ENCODE measurements at places on chromosomes 1 and 21. TPM values are rescaled to one million over a fixed set of nuclear protein-coding genes. Genes with fewer than 3 reads are reported as not detected.

Gene MROH9
- not detected for total RNA-seq

Gene RAB25
- 3.6 TPM for total RNA-seq

Gene OR2L8
- not detected for total RNA-seq

Gene SERTAD4
- 9.3 TPM for total RNA-seq

Gene TCEA3
- total RNA-seq = 50.6 TPM

Gene CHML
- 31.4 TPM for total RNA-seq

Gene RGSL1
- total RNA-seq = not detected

Gene MNDA
- 6.8 TPM for total RNA-seq

Gene TBX15
- total RNA-seq = 18.6 TPM

Gene CELA3B
- not detected for total RNA-seq

Gene TDRD10
- 3.3 TPM for total RNA-seq

Gene TCEANC2
- 7.1 TPM for total RNA-seq

Gene PLA2G2F
- total RNA-seq = not detected

Gene TMEM82
- not detected for total RNA-seq

Gene VHLL
- not detected for total RNA-seq

Gene NR5A2
- total RNA-seq = 1.9 TPM

Gene DDAH1
- 47.2 TPM for total RNA-seq

Gene SMCP
- total RNA-seq = not detected

Gene IGSF21
- 14.3 TPM for total RNA-seq

Gene GSTM1
- not detected for total RNA-seq

Gene NEK2
- total RNA-seq = 13.8 TPM

Gene TMEM52
- total RNA-seq = 1.9 TPM

Gene RCSD1
- 10.9 TPM for total RNA-seq

Gene PSMG1
- total RNA-seq = 13.1 TPM

Gene MCOLN3
- total RNA-seq = 3.0 TPM

All from camera-type eye (tissue), 1 donor.